ENCODE measurements at places on chromosomes 5 and 9.

GRCh38 chr9:95505717-95506427 is 10.9 kb downstream of the PTCH1 start:
- DNase-seq, result peak; percentile 38

DNA sequence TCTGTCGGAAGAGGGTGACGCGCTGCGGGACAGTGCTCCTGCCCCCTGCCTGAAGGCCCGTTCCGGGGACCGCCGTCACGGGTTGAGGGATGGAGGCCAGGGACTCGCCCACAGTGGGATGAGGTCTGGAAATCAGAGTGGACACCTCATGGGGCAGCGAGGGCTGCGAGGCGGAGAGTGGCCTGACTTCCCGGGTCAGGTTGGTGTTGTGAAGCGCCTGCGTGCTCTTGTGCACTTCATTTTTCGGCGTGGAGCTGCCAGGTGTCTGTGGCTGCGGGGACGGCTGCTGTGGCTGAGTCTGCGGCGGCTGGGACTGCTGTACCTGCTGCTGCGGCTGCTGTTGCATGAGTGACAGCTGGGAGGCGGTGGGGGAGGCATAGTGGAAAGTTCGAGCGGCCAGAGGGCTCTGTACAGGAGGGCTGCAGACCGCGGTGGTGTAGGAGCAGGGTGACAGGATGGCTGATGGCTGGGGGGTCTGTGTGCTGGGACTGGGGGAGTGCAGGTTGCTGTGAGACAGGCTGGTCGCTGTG is 434.1 kb downstream of the HCN1 start:
- DNase-seq, result no peak

DNA sequence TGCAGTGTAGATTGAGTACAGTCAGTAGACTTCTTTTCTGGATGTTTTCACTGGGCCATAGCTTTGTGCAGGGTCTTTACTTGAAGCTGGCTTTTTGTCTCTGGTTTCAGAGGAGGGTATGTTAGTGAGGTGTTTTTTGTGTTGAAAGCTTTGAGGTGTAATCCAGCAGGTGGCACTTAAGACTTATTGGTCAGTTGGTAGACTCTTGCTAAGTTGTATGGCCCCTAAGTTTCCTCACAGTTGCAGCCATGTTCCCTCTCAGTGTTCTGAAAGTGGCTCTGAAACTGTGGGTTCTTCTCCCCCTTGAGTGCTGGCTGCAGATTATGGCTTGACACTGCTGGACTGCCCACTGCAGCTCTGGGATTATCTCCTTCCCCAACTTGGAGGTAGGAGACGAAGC is 55.7 kb upstream of the SLC44A1 start:
- no peak for DNase-seq

DNA sequence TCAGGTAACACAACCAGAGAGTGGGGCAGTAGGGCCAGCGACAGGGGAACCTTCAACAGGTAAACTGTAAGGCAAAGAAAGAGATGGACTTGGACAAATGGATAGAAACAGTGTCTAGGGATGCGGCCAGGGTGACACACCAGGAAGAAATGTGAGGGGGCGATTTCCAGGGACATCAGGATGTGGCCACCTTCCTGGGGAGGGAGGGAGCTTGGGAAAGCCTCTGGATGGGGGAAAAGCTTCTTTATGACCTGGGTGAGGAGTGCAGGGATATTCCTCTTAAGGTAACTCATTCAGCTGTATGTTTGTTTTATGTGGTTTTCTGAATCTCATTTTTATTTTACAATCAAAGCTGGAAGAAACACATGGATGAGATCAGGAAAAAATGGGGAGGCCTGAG is 11.9 kb upstream of the NXNL2 start:
- no peak for DNase-seq

GRCh38 chr9:133126697-133127339 is 5.8 kb upstream of the RALGDS start:
- DNase-seq, result no peak

DNA sequence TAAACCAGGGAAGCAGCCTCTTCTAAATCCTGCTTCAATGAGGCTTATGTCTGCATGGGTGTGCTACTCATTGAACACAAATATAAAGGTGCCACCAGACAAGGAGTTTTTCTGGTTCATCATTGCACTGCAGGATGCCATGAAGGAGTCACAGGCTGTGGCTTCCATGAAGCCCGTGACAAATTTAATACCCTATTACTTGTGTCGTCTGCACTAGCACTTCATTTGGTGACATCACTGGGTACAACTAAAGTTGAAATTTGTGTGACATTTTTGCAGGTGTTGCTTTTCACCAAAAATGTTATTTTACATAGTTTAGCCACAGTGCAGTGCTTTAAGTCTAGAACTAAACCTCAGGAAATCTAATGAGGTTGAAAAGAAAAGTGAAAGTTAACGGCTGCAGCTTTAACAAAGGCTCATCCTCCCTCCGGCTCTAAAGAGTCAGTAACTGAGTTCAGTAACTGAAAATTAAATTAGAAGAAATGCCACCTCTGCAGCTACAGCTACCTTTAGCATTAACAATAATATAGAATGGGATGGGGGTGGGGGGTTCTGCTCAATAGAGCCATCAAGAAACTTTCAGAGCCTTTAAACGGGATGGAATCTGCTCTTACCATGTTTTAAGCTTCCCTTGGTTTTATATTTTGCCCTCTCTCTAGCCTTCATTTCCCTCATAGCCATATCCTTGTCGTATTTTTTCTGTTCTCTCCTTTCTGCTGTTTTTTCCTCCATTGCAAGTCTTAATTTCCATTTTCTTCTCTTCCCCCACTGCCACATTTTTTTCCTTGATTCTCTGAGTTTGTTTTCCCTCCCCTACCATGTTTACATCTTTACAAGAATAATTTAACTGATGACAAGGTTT is 233.8 kb upstream of the TMEM161B start:
- DNase-seq, result peak; percentile 36

GRCh38 chr9:36263683-36264082 is 5.4 kb upstream of the GNE start:
- no peak for DNase-seq

GRCh38 chr5:3590967-3591900 is 4.4 kb upstream of the IRX1 start:
- DNase-seq, result no peak

GRCh38 chr5:30918171-30918570 is 275.3 kb upstream of the CDH6 start:
- no peak for DNase-seq

- DNase-seq, result no peak
Observed at GRCh38 chr5:88952344-88952743, 69.4 kb upstream of the MEF2C start.
